Activated naive CD4-positive, alpha-beta T cell treated with Interleukin-2 at 50 U/mL for 16 hours (primary cell): ENCODE measurements at places on chromosomes 6 and 20.

DNA sequence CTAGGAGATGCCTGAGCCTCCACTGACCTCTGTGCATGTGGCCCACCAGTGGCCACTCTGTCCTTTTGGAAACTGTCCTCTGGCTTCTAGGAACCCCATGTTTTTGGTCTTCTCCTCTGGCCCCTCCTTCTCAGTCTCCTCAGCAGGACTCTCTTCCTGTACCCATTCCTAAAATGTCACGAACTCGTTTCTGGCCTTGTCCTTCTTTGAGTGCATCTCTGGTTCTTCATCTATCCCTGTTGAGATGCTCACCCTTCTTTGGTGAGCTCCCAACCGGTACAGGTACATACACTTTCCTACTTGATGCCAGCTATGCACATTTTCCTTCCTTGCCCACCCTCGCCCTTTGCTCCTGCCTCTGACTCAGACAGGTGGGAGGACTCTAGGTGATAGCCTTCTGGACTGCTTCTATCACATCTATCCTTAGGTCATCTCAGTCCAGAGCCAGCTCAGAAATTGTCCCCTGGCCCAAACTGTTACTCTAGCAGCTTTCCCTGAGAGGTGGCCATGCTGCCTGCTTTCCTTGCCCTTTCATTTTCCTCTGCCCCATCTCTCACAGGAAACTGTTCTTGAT lies 14.8 kb upstream of the NNAT start:
- no peak for DNase-seq

GRCh38 chr6:44179072-44179536 lies 20.5 kb downstream of the CAPN11 start:
- DNase-seq = no peak

- no peak for DNase-seq
These were observed 135.1 kb upstream of the PMEPA1 start for GRCh38 chr20:57844626-57845596.

DNA sequence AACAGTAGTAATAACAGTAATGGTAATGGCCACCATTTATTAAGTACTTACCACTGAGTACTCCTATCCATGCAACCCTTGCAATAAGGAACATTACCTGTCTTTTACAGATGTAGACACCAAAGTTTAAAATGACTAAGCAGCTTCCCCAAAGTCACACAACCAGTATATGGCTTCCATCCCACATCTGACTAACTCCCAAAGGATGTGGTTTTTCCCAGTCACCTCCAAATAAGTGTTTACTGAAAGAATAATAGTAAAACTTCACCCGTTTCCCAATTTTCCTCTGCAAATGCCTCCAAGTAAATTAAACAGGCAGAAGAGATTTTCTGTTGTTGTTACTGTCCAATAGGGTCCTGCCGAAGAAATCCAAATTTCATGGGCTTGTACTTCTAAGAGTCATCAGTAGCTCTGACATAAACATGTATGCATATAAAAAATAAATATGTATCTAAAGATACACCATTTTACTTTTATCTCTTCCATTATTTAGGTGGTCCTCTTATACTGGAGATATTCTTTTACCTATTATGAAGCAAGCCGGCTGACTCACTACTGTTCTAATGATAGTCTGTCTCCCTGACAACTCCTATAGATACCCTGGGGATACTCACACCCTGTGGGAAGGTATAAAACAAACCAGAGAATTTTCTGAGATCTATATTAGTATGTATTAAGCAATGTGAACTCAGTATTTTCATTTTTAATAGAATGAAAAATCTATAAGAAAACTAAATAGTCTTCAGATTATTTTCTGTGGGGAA lies 77.9 kb upstream of the ID4 start:
- DNase-seq = no peak

DNA sequence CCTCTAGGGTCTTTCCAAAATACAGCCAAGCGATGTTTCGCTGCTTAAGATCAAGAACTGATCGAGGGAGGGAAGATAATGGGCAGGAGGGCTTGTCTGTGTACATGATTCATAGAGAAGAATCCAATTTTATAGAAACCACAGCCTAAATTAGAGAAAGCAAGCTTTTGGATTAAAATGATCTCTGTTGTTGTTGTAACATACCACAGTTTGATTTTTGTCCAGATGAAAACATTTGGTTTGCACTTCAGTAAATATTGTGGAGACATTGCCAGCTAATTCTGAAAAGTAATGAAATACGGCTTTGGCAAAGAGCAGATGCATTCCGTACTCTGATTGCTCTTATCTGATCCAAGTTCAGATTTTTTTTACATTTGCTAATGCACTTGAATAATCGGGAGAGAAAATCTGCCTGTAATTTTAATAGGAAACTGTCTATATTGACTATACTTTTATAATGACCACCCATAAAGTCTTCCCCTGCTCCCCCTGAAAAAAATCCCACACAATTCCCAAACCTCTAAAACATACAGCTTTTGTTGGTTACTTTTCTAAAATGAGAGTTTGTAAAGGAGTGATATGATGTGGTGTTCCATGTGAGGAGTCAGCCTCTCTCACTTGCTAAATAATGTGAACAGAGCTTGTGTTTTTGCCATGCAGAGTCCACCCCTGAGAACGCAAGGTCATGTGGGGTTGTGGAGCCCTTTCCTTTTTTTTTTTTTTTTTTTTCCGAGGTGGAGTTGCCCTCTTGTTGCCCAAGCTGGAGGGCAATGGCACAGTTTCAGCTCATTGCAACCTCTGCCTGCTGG lies 199.9 kb downstream of the DTNBP1 start:
- DNase-seq = no peak

DNA sequence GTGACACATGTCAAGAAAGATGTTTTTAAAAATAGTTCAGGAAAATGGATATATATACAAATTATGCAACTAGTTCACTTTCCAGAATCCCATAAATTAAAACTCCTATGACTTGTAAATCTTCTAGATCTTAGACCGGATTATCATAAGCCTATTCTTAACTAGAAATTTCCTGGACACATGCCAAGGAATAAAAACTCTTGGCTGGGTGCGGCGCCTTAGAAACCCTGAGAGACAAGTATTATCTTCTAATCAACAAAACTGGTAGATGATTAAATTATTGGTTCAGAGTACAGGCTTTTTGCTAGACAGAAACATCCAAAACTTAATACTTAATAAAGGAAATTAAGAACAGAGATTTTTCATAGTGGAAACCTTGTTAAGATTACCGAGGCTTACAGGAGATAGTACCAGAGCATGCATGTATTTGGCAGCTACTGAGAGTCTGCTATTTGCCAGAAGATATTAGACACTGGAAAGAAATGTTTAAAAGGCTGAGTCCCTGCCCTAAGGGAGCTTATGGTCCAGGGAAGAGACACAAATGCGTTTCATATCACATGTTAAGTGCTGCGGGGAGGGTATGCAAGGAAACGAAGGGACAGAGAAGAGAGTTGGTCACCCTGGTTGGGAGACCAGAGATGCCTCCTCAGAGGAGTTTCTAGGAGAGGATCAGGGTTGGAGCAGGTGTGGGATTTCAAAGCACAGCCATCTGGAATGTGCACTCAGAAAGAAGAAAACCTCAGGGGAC lies 46.5 kb upstream of the IFNGR1 start:
- DNase-seq = no peak
